ENCODE measurements at places on chromosomes 13 and 19.

DNA sequence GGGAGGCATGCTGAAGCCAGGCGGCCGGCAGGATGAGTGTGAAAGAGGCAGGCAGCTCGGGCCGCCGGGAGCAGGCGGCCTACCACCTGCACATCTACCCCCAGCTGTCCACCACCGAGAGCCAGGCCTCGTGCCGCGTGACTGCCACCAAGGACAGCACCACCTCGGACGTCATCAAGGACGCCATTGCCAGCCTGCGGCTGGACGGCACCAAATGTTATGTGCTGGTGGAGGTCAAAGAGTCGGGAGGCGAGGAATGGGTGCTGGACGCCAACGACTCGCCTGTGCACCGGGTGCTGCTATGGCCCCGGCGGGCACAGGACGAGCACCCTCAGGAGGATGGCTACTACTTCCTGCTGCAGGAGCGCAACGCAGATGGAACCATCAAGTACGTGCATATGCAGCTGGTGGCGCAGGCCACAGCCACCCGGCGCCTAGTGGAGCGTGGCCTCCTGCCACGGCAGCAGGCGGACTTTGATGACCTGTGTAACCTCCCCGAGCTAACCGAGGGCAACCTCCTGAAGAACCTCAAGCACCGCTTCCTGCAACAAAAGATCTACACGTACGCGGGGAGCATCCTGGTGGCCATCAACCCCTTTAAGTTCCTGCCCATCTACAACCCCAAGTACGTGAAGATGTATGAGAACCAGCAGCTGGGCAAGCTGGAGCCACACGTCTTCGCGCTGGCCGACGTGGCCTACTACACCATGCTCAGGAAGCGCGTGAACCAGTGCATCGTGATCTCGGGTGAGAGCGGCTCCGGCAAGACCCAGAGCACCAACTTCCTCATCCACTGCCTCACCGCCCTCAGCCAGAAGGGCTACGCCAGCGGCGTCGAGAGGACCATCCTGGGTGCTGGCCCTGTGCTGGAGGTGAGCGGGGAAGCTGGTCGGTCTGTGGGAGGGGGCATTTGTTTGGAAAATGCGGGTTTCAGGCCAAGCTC, 26.4 kb downstream of the MYO9B start:
- DNase-seq, result no peak

DNA sequence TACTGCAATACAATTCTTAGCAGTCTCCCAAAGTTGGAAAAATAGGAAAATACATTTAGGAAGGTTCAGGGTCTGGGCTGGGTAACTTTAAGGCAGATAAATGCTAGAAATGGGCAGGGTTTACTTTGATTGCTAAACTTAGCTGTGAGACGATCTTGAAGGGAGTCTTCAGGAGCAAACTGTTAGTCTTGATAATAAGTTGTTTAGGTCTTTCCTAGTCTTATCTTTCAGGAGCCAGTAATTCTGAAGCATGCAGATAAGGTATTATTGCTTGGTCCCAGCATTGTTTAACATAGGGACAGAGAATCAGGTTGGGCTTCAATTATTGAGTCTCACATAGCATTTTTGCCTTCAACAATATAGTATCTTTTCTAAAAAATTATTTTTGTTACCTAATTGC, 262.4 kb upstream of the MIR17HG start:
- DNase-seq, result no peak

DNA sequence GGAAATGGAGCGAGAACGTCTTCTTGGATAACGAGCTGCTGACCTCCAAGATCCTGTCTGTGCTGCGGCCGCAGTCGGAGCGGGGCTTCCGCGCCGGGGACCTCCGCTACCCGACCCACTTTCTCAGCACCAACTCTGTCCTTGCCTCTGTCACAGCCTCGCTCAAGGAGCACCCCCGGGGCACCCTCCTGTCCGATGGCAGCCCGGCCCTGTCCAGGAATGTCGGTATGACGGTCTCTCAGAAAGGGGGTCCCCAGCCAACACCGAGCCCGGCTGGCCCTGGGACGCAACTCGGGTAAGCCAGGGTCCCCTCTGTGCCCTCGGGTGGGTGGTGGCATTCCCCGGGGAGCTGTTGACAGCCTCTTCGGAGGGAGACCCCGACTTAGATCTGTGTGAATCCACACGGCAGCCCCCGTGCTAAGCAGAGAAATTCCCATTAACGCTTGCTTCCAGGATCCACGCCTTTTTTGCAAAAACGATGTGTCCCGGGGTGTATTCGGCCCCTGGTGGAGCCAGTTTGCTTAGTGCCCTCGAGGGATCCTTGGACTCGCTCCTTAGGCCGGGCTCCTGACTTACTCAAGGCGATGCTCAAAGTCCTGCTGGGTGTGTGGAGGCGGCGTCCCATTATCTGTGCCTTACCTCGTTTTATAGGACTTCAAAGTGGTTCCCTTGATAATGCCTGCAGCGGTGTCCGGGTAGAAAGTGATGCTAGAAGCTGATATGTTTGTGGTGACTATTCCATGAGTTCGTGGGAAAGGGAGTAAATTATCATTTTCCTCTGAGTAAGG, 48.5 kb downstream of the PEX11G start:
- no peak for DNase-seq

GRCh38 chr13:98295371-98295770, 118.3 kb upstream of the RNF113B start:
- DNase-seq, result no peak

DNA sequence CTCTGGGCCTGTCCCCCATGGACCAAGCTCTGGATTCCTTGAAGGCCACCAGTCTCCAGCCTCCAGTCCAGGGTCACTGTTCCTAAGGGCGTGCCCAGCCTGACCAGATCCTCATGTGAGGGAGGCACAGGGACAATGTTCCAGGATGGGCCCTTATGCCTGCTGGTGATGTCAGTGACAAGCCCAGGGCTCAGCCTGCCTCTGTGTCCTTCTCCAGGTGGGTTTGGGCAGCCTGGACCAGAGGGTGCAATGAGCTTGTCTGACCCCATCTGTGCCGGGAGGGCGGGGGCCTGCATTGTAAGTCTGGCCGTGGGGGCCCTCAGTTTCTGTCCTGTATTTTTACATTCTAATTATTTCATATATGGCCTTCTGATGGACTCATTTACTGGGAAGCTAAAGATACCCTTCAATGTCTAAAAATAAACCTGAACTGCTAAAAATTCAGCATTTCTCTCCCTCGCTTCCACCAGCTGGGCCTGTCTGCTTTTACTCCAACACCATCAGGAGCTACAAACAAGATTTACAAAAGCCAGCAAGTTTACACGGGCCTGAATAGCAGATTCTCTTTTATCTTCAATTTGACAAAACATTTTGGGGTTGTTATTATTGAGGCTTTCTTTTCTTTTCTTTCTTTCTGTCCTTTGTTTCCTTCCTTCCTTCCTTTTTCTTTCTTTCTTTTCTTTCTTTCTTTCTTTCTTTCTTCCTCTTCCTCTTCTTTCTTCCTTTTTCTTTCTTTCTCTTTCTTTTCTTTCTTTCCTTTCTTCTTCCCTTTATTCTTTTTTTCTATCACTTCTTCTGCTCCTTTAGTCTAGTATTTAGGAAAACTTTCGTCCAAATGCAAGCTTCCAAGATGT, 34.2 kb upstream of the C19orf12 start:
- DNase-seq, result no peak

DNA sequence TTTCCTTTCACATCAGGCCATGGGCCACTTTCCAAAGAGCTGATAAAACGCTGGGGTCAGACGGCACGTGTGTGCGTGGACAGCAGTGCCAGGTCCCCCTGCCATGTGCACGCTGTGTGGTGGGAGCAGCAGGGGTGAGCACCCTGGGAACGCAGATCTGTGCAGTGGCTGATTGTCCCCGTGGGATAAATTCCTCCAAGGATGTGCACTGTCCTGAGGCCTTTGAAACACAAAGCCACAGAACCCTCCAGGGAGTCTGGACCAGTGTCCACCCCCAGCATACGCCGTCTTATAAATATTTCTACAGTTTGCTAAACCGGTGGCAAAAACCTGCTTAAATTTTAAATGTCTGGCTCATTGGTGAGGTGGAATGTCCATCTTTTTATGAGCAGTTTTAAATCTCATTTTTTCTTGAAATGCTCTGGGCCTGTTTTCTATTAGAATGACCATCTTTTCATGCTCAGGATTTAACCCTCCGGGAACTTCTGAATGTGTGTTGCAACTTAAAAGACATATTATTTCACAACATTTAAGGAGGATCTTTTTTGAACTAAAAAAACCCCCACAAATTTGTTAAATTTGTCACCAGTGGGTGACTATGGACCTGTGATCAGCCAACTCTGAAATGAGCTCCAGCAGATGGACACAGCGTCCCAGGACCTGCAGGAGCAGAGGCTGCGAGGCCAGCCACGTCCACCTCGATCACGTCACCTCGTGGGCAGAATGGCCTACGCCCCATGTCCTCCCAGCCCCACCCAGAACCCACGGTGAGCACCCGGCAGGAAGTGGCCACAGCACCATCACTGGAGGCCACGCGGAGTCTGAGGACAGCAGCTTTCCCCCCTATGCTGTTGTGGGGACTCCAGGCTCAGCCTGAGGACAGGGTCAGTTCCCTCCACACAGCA, 68.6 kb downstream of the RASA3 start:
- DNase-seq, result no peak

- no peak for DNase-seq
These were observed 33.0 kb downstream of the GJA3 start for GRCh38 chr13:20127562-20128458.

- DNase-seq, result no peak
These were observed 1.6 kb downstream of the ADAMTS10 start for GRCh38 chr19:8608941-8609278.

DNA sequence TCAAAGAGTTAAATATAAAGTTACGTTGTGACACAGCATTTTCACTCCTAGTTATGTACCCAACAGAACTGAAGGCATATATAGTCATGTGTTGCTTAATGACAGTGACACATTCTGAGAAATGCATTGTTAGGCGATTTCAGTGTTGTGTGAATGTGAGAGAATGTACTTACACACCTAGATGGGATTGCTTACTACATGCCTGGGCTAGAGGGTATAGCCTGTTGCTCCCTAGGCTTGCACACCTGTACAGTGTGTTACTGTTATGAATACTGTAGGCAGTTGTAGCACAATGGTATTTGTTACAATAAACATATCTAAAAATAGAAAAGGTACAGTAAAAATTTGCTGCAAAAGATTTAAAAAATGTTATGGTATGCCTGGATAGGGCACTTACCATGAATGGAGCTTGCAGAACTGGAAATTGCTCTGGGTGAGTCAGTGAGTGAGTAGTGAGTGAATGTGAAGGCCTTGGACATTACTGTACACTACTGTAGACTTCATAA, 89.2 kb downstream of the DHRS12 start:
- DNase-seq, result no peak

GRCh38 chr13:100542826-100543156, 45.8 kb downstream of the GGACT start:
- DNase-seq, result no peak

DNA sequence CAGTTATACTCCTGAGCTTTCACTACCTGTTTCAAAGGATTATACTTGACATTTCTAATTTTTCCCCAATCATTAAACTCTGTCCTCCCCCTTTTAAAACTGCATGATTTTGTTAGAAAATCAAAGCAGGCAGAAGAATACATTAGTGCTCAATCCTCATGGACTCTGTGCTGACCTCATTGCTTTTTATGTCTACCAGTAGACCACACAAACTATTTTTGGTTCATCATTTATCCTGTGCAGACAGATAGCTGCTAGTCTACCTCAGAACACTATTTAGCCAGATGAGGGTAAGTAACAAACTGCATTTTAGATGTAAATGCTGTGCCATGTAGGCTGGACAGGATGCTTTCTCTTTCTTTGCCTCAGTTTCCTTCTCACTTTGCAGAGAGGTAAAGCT, 235.9 kb downstream of the DCT start:
- DNase-seq, result no peak

DNA sequence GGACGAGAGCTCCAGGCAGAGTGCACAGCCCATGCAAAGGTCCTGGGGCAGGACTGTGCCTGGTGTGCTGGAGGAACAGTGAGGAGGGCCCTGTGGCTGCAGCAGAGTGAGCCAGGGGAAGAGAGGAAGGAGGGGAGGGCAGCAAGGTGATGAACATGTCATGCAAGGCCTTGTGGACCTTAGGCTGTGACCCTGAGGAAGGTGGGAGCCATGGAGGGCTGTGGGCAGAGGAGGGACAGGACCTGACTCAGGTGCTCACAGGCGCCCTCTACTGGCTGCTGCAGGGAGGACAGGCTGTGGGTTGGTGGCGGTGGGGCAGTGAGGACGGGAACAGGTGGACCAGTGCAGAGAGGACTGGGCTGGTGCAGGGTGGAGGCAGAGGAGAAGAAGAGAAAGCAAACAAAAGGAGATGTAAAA, 170.3 kb downstream of the PTPRS start:
- DNase-seq, result peak; percentile 13

GRCh38 chr19:35955881-35956634, 19.9 kb downstream of the LRFN3 start:
- DNase-seq, result no peak

DNA sequence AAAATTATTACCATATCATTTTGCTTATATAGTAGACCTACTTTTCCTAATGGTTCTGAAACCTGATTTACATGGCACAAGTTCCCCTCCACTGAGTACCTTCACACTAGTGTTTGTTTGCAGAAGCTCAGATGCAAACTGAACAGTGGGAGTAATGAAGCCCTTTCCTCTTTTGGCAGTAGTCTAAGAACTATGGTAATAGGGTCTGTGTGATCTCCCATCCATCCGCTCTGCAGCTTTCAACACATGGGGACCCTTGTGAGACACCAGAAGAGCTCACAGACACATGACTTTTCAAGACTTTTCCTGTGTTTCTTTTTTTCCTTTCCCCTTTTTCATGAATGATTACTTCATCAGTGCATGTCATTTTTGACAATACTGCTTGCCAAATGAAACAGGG, 336.0 kb downstream of the ATP8A2 start:
- DNase-seq, result no peak

DNA sequence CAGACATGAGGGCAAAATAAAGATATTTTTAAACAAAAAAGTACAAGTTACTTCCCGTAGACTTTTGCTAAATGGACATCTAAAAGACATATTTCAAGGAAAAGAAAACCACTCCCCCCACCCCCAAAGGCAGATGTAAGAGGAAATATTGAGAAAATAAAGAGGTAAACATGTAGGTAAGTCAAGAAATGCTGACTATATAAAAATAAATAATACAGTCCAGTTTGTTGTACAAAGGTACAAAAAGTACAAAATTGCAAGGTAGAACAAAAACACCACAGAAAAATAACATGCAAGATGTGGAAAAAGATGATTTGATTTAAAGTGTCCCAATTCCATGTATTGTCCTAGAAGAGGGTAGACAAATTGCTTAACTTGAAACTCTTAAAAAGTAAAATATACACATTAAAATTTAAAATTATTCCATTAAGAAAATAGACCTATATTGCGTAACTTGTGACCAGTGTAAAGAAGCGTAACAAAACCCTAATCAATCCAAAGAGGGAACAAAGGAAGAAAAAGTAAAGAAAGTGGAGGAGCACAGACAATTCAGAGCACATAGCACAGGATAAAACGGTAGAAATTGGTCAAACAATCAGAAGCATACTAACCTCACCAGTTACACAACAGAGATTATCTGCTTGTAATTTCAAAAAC, 58.4 kb upstream of the FAM216B start:
- DNase-seq, result no peak

- no peak for DNase-seq
These were observed 9.7 kb downstream of the RNASEH2B start for GRCh38 chr13:50919277-50919676.
